ENCODE measurements at places on chromosomes 13 and 19.

- DNase-seq, result no peak
Observed at GRCh38 chr13:58989556-58989955, 1174.2 kb downstream of the DIAPH3 start.

GRCh38 chr19:35127871-35128270 lies 7.0 kb downstream of the LGI4 start:
- no peak for DNase-seq

- no peak for DNase-seq
Observed at GRCh38 chr13:40366119-40366518, 300.3 kb downstream of the FOXO1 start.

DNA sequence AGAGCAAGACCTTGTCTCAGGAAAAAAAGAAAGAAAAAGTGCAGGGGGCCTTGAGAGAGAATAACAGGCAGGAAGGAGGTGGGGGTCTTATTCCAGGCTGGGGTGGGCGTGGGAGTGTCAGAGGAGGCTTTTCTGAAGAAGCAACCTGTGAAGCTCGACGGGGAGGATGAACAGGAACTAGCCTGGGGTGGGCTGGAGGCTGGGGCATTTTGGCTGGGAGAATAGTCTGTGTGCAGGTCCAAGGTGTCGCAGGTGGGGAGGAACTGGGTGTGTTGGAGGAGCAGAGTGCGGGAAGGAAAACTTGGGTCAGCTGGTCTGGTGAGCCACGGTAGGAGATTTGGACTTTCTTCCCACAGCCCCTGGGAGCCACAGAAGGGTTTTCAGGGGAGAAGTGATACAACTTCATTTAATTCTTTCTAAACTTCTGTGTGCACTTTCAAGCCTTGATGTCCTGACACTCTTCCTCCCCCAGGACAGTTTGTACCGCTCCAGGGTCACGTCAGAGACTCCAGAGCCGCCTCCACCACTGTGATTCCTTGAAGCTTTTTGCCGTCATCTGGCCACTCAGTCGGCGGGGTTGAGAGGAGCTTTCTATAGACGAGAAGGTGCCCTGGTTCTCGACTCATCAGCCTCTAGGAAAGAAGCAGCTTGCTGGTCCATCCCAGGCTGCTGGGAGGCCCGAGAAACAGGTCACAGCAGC lies 138.7 kb downstream of the SIPA1L3 start:
- DNase-seq, result no peak

DNA sequence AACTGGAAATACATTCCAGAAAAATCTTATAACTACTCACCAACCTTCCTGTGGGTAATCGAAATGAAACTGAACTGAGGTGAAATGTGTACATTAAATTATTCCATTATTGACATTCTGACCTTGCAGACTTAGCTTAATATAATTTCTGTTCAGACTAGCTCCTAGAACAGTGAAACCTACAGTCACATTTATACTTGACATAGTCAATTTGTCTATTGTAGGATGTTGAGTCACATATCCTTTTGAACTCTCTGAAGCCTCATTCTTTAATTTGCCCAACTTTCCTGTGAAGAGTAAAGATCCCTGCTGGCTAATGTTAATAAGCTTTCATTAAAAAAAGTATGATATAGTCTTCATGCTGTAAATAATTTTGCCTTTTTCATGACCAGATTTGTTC lies 92.0 kb upstream of the SCEL start:
- no peak for DNase-seq

- DNase-seq, result no peak
Observed at GRCh38 chr19:3033595-3034405, 4.7 kb upstream of the TLE2 start.

DNA sequence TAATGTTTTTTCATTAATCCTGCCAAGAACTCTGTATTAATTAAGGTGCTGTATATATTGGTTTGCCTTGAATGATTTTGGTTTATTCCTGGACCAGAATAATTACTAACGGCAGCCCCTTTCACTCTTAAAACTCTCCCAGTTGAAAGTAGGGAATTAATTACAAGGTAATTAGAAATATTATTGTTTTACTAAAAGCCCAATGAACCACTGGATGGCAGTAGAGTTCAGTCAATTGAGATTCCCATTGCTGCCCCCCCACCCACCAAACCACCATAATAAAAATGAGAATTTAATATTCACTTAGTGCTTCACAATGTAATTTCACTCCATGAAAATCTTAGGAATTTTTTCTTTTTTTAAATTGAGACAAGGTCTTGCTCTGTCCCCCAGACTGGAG lies 13.7 kb downstream of the WBP4 start:
- DNase-seq, result no peak

DNA sequence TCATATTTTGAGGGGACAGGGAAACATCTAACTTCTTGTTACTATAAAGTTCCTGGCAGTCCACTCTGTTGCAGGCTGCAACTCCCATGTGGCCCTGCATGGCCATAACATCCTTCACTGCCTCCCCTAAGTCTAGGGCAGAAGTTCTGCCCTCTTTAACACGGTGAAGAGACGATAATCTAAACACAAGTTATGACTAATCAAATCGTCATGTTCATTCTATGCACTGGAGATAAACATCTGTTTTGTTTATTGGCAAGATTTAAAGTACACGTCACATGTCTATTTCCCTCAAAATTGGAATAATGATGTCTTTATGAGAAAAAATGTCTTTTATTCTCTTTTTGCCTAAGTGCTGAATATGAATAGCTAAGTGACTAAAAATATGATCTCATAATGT lies 1629.4 kb downstream of the PCDH9 start:
- DNase-seq, result no peak

- DNase-seq, result no peak
Observed at GRCh38 chr19:19262190-19263057, 10.7 kb downstream of the TM6SF2 start.

DNA sequence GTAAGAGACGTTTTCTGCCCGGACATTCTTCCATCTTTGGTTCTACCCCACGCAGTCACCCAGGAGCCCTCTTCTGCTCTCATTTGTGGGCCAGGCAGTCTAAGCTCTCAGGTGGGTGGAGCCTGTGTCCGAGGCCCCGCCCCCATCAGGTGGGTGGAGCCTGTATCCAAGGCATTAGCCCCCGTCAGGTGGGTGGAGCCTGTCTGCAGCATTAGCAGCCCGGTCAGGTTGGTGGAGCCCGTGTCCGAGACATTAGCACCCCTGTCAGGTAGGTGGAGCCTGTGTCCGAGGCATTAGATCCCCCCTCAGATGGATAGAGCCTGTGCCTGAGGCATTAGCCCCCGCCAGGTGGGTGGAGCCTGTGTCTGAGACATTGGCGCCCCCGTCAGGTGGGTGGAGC lies 45.5 kb upstream of the C13orf46 start:
- peak; percentile 10 for DNase-seq

- DNase-seq, result no peak
Observed at GRCh38 chr19:44813070-44813840, 4.4 kb downstream of the BCAM start.

DNA sequence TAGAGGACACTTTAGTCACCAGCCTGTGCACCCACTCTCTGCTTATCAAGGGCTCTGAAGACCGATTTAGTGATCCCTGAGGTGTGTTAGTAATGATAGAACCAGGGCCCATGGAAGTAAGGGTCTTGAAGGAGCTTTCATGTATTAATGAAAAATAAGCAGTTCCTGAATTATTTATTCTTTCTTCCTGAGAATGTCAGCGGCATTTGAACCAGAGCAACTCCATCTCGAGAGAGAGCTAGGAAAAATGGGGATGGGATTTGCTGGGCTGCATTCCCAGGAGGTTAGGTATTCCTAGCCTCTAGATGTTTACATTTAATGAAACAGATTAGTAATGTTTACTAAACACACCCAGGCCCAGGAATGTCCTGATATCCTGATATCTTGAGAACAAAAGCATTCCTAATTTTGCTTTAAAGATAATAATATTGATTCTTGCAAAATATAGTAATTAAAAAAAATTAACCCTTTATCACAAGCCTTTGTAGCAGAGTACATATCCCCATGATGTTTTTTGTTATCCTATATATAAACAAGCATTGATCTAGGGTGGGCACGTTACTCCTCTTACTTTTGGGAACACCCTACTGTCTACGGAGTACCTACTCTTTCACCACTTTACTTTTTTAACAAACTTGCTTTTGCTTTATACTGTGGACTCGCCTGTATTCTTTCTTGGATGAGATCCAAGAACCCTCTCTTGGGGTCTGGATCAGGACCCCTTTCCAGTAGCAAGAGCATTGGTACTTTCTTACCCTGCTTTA lies 63.1 kb downstream of the COG3 start:
- no peak for DNase-seq

- no peak for DNase-seq
Observed at GRCh38 chr19:48674216-48674809, 1.5 kb upstream of the NTN5 start.

- DNase-seq, result no peak
Observed at GRCh38 chr13:48954081-48954480, 21.6 kb upstream of the FNDC3A start.

GRCh38 chr13:107576430-107576829 lies 638.9 kb downstream of the LIG4 start:
- no peak for DNase-seq

DNA sequence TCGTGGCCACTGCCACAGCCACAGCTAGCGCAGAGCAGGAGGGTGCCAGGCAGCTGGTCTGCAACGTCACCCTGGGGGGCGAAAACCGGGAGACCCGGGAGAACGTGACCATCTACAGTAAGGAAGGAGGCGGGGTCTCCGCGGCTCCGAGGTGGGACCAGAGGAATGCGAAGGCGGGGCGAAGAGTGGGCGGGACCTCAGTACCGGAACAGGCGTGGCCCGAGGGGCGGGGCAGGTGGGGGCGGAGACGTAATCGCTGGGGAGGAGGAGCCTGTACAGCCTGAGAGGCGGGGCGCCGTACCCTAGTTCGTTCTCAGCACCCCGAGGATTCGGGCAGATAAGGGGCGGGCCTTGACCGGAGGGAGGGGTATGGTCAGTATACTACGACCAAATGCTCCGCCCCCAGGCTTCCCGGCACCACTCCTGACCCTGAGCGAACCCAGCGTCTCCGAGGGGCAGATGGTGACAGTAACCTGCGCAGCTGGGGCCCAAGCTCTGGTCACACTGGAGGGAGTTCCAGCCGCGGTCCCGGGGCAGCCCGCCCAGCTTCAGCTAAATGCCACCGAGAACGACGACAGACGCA lies 2.5 kb downstream of the ICAM5 start:
- DNase-seq, result no peak

GRCh38 chr13:112809332-112810315 lies 119.8 kb downstream of the ATP11A start:
- DNase-seq, result no peak

- DNase-seq, result peak; percentile 12
Observed at GRCh38 chr13:51895906-51896888, 34.4 kb downstream of the CCDC70 start.

GRCh38 chr19:7063764-7064418 lies 5.4 kb upstream of the MBD3L3 start:
- no peak for DNase-seq

- no peak for DNase-seq
Observed at GRCh38 chr13:51552027-51552426, 32.2 kb upstream of the WDFY2 start.

GRCh38 chr19:40945645-40946044 lies 45.4 kb upstream of the CYP2B6 start:
- no peak for DNase-seq

Data from stimulated activated CD4-positive, alpha-beta T cell treated with anti-CD3 and anti-CD28 coated beads, Interleukin-1b, Interleukin-23, amount 100 ng/mL, for 1 hour (primary cell).